A172 (cell line): ENCODE measurements at places on chromosomes 1 and 21. TPM values are rescaled to one million over a fixed set of nuclear protein-coding genes. Genes with fewer than 3 reads are reported as not detected.

DNA sequence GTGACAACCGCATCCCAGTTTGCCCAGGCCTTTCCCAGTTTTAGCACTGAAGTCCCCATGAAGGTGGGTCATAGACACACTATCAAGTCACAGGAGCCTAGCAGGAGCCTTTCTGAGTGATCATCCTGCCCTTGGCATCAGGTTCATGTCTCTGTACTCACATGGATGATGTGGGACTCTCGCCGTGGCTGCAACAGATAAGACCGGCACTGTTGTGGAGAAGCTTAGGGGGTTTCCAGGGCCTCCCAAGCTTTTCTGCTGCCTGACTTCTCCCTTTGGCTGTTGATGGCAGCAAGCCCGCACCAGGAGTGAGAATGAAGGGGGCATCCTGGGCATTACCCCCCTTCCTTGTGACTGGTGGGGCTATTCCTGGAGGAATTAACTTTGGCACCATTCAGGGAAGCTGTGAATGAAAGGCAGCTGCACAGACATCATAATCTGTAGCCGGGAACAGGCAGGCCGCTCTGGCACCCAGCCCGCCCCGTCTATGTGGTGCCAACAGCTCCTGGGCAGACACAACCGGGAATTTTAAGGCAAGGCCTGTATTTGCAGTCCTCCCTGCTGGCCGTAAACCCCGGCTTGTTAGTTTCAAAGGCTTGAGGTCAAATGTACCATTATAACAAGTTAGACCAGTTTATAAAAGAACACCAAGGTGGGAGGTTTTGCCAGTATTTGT, 148.6 kb downstream of the HUNK start:
- DNase-seq = no peak

PLOD1 gene
- total RNA-seq = 58.0 and 68.4 TPM in 2 replicates

GRCh38 chr1:226453015-226453704, 45.3 kb upstream of the PARP1 start:
- DNase-seq = no peak

UQCRH gene
- total RNA-seq = 534 and 595 TPM in 2 replicates

NMNAT2 gene
- total RNA-seq = 3.0 and 3.1 TPM in 2 replicates

ARTN gene
- total RNA-seq = not detected in 2 replicates

DNA sequence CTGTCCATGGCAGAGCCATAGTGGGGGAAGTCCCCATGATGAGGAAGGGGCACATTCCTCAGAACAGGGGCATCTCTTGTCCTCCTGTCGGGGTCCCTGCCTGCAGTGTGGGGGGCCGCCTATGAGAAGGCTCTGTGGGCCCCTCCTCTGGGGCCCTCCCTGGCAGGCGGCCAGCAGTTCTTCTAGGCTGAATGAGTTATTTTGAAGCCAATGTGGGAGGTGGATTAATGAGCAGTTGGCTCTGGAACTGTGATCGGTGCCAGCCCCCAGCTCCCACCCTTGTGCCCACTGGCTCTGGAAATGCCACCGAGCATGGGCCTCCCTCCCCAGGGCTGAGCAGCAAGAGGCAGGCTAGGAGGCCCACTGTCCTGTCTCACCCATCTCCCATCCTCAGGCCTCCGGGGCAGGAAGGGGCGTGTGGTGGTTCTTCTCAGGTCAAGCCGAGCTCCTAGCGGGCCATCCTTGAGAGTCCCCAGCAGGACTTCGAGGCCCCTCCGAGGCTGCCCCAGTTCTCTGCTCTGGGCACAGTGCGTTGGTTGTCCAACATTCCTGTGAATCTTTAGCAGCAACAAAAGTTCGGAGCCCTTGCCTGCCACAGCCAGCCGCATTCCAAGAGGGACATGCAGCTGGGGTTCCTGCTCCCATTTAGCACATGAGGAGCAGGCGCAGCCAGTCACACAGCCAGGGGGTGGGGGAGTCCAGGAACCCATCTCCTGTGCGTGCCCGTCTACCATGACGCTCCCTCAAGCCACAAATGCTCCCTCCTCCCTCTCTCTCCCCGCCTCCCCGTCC, 57.2 kb downstream of the EDN2 start:
- no peak for DNase-seq

- DNase-seq = no peak
Observed at GRCh38 chr1:18149027-18149641, 41.5 kb downstream of the IGSF21 start.

DNA sequence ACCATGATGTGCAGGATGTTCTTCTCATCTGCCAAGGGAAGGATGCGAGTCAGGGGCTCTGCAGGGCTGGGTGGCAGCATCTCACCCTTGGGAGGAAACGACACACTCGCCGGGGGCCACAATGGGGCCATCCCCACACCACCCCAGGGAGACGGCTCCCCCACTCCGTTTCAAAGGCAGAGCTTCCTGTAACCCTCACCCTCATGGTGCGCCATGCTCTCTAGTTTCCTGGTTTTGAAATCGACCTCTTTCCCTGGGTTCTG, 20.2 kb downstream of the RIPK4 start:
- DNase-seq = no peak

- DNase-seq = no peak
Observed at GRCh38 chr1:117620440-117620839, 14.6 kb downstream of the TENT5C start.

GRCh38 chr1:112033439-112034120, 44.1 kb upstream of the KCND3 start:
- no peak for DNase-seq

DNA sequence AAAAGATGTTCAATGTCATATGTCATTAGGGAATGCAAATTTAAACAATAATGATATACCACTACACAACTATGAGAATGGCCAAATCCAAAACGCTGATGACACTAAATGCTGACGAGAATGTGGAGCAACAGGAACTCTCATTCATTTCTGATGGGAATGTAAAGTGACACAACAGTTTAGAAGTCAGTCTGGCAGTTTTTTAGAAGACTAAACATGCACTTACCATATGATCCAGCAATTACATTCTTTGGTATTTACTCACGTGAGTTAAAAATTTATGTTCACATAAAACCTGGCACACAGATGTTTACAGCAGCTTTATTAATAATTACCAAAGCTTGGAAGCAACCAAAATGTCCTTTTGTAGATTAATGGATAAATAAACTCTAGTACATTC, 110.4 kb upstream of the C1orf21 start:
- DNase-seq = no peak

DNA sequence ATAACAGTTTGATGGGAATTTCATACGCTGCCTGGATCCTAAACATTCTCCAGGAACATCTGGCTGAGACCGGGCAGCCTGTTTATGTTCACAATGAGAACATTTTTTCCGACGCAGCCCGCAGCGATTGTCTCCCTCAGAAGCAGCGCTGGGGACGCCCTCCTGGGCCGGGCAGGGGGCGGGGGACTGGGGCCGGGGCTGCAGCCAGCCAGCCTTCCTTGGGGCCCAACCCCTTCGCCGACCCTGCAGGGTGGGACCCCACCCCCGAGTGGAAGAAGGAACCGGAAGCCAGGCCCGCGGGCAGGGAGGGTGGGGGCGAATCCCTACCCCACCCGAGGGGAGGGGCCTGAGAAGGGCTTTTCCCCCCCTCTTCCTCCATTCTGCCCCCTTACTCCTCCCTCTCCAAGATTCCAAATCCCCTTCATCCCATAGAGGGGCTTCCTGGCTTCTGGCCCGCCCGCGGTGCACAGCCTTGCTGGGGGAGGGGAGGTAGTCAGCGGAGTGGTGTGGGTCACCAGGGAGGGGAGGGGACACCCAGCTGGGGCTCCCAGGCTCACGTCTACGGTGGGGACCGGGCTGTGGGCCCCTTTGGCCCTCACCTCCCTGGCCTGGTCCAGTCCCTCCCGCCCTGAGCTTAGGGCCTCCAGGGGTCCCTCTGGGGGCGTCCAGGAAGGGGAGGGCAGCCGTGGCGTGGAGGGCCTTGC, 60.6 kb downstream of the WNT9A start:
- no peak for DNase-seq
